ENCODE measurements at places on chromosomes 1 and 21.

DNA sequence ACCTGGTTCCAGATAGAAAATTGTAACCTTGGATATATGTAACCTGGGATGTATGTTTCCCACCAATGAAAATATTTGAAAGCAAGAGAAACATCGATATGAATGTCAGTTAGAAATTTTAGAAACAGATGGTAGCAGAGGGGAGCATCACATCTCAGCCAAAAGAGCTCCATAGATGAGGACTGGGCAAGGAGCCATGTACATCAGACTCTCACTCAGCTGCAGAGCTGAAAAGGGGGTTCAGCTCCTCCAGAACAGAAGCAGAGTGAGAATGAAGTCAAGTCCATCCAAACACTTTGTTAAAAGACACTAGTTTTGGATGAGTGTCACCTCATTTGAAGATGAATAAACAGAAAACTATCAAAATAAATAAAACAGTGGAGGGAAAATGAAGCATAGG, 202.4 kb downstream of the HMCN1 start:
- no peak for DNase-seq

DNA sequence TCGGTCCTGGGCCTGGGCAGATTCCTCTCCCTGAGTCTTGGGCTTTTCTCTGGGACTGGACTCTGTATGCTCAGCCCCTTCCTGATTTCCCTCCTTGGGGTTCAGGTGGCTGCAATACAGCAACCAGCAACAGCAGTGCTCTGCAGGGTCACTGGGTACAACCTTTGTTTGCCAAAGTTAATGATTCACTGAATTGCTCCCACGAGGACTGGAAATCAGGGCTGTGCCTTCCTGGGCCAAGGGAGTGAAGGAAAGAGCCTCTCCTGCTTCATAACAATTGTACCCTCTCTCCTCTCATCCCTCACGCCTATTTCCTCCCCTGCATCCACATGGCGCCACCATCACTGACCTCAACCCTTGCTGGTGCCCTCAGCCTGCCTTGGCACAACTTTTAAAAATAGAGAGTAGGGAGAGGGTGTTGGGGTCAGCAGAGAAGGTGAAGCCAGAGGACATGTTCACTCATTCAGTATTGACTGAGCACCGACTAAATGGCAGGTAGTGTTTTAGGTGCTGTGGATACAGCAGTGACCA, 52.8 kb upstream of the GOLT1A start:
- no peak for DNase-seq

DNA sequence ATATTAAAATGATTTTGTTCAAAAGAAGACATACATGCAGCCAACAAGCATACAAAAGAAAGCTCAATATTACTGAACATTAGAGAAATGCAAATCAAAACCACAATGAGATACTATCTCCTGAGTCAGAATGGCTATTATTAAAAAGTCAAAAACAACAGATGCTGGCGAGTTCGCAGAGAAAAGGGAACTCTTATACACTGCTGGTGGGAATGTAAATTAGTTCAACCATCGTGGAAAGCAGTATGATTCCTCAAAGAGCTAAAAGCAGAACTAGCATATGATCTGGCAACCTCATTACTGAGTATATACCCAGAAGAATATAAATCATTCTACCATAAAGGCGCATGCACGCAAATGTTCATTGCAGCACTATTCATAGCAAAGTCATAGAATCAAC, 126.0 kb upstream of the HMCN1 start:
- DNase-seq = no peak

GRCh38 chr1:26907071-26907917, 6.5 kb downstream of the NR0B2 start:
- peak; percentile 50 for DNase-seq

- DNase-seq = peak; percentile 50
Measured at GRCh38 chr1:232287676-232288569, 342.0 kb downstream of the SIPA1L2 start.

GRCh38 chr1:215226757-215227156, 144.2 kb downstream of the KCNK2 start:
- DNase-seq = no peak

GRCh38 chr1:195481293-195481692, 1126.9 kb downstream of the KCNT2 start:
- no peak for DNase-seq

DNA sequence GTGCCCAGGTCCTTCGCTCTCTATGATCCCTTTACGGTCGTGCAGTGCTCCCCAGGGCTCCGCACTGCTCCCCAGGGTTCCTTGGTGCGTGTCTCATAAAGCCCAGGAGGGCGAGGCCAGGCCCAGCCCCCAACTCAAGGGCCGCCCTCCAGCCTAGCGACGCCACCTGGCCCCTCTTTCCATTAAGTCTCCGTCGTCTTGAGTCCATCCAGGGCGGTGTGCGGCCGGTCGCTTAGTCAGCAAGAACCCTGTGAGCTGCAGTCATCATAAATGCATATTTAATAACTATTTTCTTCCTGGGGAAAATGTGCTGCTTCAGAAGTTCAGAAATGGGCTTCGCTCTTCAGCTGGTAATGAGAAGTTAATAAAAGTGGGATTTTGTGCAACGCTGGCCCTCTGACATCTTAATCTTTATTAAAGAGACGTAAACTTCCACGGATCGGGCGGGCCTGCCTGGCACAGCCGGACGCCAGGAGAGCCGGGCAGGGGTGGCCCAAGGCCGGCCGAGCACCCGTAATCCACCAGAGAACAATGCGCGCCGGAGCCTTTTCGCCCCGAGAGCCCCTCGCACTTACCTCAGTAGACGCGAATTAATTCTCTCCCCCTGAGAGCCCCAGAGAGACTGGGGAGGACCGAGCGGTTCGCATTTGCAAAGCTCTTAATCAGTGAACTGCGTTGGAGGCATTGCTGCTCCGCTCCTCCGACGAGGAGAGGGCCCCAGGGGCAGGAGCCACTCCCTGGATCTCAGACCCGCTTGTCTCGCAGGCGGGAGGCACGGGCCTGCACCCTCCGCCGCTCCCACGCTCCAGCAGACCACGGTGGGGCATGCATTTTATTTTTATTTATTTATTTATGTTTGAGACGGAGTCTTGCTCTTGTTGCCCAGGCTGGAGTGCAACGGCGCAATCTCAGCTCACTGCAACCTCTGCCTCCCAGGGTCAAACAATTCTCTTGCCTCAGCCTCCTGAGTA, 188.3 kb upstream of the ARHGEF16 start:
- DNase-seq = no peak

DNA sequence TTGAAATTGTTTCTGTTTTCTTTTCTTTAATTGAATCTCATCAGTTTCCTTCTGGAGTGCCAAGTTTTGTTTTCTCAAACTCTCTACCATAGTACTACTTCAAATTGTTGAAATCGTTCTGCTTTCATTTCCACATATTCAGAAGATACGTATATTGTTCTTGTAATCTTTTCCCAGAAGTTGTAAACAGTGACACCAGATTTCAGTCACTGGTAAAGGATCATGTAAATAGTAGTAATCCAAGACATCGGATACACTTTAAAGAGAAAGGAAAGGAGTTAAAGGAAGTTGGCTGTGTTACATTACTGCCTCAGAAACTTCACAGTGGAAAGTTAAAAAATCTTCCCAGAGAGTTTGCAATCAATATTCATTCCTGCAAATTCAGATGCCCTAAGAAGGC, 67.5 kb downstream of the RGL1 start:
- no peak for DNase-seq

GRCh38 chr1:161720422-161720821, 922 bp upstream of the FCRLB start:
- no peak for DNase-seq

GRCh38 chr1:109151146-109151990, 37.5 kb downstream of the ELAPOR1 start:
- DNase-seq = no peak

GRCh38 chr1:221809091-221810029, 67.5 kb upstream of the DUSP10 start:
- no peak for DNase-seq

GRCh38 chr1:20191266-20191825, 5.0 kb upstream of the PLA2G2C start:
- DNase-seq = no peak

- no peak for DNase-seq
Measured at GRCh38 chr1:168842306-168842705, 113.3 kb upstream of the DPT start.

- DNase-seq = no peak
Measured at GRCh38 chr21:44667612-44668011, 885 bp upstream of the KRTAP12-2 start.

GRCh38 chr21:16108561-16109075, 378.8 kb downstream of the USP25 start:
- no peak for DNase-seq

GRCh38 chr1:21326861-21327344, 36.6 kb upstream of the ECE1 start:
- peak; percentile 85 for DNase-seq

DNA sequence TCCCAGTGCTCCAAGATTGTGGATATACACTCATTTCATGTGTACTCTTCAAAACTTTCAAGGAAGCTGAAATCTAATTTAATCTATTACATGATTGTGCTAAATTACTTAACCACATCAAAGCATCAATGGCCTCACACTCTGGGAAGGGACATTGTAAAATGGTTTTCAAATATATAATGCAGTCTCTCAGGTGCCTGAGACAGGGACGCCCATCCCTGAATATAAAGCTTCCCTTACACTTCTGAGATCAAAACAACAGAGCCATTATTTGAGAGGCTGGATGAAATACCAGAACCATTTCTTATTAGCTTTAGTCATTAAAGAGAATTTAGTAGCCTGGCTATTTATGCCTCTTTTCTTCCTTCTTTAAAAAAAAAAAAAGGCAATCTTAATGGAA, 259.2 kb upstream of the NFIA start:
- no peak for DNase-seq

- no peak for DNase-seq
Measured at GRCh38 chr1:71668065-71668464, 587.2 kb upstream of the ZRANB2 start.

GRCh38 chr1:212503714-212504113, 71.0 kb downstream of the NENF start:
- no peak for DNase-seq

DNA sequence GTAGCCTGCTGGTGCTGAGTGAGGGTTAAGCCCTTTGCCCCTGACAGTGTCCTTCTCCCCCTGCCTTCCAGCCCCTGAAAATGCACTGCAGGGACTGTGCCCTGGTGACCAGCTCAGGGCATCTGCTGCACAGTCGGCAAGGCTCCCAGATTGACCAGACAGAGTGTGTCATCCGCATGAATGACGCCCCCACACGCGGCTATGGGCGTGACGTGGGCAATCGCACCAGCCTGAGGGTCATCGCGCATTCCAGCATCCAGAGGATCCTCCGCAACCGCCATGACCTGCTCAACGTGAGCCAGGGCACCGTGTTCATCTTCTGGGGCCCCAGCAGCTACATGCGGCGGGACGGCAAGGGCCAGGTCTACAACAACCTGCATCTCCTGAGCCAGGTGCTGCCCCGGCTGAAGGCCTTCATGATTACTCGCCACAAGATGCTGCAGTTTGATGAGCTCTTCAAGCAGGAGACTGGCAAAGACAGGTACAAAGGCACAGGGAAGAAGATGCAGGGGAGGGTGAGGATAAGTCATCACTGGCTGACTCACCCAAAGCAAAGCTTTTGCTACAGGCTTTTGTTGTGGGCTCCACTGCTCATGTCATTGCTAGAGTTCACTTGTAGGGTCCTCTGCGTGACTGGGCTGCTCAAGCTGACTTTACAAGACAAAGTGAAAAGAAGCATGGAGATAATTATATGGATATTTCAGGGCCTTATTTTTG, 174.9 kb downstream of the PIGK start:
- DNase-seq = no peak

- peak; percentile 80 for DNase-seq
Measured at GRCh38 chr1:35577071-35577998, 4.2 kb downstream of the TFAP2E start.

DNA sequence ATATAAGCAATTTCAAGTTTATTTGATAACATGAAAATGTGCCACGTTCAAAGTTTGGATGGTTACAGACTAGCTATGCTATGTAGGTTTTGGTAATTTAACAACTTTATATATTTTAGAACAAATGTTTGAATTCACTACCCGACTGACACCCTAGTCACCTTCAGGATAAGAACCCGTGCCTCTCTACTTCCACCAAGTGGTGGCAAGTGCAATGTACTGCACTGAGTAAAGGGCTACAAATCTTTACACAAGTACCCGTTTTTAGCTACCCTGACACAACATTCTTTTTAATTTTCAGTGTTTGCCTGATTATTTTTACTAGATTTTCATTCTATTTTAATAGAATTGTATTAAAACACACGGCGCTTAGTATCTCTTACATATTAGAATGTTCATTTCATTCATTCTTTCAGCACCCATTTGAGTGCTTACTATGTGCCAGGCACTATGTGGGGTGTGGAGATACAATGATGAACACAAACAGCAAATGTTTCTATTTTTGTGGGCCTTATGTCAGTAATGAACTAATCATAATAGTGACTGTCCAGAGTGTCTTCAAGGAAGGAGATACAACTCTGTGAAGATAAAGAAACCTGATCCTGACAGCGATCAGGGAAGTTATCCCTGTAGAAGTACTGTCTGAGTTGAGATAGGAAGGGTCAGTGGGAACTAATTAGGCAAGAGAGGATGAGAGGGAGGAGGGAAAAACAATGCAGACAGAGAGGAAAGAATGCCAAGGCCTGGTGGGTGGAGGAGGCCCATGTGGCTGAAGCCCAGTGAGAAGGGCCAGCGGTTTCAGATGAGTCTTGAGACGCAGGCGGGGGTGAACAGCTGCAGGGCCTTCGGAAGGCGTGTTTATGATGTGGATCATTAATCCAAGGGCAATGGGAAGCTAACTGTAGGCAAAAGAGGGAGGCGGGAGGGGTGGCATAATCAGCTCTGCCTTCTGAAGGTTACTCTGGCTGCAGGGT, 3.8 kb downstream of the LCA5L start:
- no peak for DNase-seq

DNA sequence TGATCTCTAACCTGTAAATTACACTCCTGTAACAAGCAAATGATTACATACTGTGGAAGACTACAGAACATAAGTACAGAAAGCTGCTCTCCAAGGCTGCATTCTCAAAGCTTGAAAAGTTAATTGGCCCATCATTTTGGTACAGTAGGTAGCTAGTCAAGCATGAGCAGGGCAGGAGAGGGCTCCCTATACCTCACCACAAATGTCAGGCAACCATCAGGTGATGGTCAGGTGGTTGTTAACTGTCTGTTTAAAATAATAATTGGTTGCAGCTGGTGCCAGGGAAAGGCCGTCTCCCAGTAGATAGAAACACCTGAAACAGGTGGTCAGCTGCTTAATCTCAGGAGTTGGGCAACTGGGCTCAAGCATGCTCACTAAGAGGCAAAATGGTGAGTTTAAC, 13.1 kb upstream of the SLC1A7 start:
- DNase-seq = no peak

- no peak for DNase-seq
Measured at GRCh38 chr1:19967808-19968207, 11.6 kb downstream of the PLA2G2A start.

DNA sequence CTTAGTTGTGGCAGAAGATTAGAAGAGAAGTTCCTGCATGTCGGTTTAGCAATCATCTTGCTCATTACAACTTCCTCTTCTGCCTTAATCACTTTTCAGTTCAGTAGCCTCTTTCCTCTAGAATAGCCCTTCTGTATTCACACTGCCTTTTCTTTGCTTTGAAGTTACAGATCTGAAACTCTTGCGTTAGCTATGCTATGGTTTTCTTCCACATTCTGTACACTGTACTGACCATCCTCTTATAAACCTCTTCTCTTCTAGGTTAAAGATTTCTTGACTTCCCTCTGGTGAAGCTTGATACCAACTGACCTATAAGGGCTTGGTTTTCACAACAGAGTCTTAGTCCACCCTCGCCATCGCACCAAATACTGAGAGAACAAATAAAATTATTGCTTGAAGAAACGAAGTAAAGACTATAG, 35.0 kb downstream of the C21orf91 start:
- DNase-seq = no peak
